ENCODE measurements at places on chromosomes 1 and 21. TPM values are rescaled to one million over a fixed set of nuclear protein-coding genes. Genes with fewer than 3 reads are reported as not detected.

The LEFTY2 gene
- total RNA-seq, result 16.9 TPM

The PARS2 gene
- 14.8 TPM for total RNA-seq

- DNase-seq, result peak; percentile 83
Measured at GRCh38 chr1:21651214-21652042, 17.7 kb downstream of the RAP1GAP start.

GRCh38 chr1:160539990-160540858, 17.2 kb upstream of the SLAMF6 start:
- no peak for DNase-seq

- DNase-seq, result no peak
Measured at GRCh38 chr1:207941665-207942064, 30.7 kb upstream of the CD34 start.

The LCE1D gene
- total RNA-seq, result not detected

DNA sequence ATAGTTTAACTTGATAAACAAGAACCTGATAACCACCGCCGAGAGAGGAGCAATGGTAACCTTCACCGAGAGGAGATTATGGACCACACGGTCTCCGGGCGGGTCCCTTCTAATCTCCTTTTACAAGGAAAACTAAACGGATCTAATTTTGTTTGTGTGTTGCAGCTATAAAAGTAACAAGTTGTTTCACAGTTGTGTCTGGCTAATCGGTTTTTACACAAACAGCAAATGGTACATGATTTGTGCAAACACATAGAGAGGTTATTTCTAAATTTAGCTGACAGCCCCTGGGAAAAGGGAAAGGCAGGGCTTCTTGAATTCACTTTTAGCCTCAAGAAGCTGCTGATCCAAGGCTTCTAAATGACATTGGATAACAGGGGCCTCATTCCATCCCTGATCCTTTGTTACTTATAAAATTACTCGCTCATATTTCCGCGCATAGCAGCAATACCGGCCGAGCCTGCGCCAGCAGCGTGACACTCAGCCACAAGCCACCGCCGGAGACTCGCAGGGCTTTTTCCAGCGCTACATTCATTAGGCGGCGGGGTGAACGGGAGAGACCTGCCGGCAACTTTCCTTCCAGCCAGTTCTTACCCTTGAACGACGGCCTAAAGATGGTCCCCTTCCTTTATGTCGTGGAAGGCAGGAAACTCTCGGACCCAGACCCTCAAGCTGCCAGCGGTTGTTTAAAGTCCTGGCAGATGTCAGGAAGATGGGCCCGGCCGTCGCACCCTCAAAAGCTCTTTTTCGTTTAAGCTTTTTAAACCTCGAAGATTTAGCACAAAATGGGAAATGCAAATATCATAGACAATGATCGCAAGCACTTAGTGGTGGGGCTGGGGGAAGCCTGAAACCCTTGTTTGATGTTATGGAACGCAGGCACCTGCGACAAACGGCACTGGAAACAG, 4.4 kb downstream of the FOXD3 start:
- DNase-seq, result peak; percentile 65

The LINGO4 gene
- total RNA-seq, result not detected

DNA sequence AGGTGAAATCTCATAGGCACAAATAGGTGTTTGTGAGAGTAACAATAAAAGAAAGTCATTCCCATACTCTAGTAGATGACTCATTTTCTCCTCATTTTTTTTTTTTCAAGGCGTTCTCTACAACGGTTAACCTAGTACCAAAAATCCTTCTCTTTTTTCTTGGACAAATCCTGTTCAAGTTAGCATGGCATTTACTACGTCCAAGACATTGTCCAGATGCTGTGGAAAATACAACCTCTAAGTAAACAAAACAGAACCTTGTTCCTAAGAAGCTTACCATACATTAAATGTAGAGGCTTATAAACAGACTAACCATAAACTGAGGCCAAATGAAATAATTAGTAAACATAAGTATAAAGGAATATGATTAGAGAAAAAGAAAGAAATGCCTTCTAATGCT, 76.2 kb upstream of the RGS4 start:
- no peak for DNase-seq

- peak; percentile 65 for DNase-seq
Measured at GRCh38 chr1:156104065-156104810, 10.3 kb upstream of the LMNA start.

DNA sequence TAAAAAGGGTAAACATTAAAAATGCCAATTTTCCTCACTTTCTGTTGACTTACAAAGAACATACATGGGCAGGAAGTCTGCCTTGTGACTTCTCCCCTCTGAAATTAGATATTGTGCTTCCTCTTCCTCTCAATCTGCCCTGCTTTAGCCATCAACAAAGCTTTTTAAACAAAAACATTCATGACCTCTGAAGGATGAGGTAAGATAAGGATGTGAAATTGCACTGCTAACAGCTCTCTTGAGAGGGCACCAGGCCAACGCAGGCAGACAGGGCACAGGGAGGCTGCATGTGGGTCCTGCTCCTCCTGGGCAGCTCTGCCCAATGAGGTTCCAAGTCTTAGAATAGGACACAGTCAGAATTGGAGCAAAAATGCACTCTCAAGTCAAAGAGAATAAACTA, 62.1 kb downstream of the DEGS1 start:
- no peak for DNase-seq

The CD1C gene
- not detected for total RNA-seq

DNA sequence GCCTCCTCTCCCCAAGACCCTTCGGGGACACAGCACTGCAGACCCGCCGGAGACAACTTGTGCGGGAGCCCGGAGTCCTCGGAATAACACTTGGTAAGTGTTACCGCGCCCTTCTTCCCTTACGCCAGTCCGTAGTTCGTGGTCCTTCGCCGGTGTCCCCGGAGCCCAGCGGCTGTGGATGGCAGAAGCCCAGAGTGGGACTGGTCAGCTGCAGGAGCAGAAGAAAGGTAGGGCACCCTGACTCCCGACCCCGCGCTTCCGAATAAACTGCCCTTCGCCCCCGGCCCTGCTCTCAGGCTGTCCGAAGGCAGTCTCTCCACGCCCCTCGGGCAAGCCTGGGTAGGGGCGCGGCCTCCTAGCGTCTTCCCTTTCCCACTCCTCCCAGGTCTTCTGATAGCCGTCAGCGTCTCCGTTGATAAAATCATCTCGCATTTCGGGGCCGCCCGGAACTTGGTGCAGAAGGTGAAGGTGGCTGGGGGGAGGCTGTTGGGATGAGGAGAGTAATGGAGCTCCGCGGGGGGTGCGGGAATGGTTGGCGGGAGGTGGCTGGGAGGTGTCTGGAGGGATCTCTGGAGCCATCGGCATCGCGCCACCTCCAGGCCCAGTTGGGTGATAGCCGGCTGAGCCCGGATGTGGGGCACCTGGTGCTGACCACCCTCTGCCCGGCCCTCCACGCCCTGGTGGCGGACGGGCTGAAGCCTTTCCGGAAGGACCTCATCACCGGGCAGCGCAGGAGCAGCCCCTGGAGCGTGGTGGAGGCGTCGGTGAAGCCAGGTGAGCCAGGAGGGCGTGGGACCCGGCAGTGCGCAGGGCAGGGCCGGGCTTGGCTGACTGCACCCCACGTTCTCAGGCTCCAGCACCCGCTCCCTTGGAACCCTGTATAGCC, 4.3 kb downstream of the RUSC1 start:
- DNase-seq, result peak; percentile 94

DNA sequence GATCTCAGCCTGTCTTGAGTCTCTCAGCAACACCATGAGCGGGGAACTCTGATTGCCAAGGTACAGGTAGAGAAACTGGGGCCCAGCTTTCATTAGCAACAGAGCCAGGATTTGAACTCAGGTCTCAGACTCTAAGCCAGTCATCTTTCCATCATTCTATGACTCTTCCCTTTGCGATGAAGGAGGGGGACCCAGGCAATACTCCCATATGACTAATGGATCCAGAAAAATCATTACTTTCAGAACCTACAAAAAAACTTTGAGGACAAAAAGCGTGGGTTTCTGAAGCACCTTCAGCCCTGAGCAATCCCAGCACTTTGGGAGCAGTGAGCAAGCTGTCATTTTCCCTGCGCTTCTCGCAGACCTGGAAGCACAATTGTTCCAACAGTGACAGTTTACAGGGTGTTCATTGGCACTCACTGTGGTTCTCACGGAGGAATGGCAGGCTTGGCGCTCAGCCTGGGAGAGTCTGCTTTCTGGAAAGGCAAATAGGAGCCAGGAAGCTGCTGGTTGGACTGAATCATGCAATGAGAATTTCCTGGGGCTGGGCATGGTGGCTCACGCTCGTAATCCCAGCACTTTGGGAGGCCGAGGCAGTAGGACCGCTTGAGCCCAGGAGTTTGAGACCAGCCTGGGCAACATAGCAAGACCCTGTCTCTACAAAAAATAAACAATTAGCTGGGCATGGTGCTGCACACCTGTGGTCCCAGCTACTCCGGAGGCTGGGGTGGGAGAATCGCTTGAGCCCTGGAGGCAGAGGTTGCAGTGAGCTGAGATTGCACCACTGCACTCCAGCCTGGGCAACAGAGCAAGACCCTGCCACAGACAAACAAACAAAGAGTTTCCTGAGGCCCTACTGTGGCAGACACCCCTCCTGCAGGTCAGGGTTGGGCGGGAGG, 40.1 kb downstream of the SLC2A7 start:
- no peak for DNase-seq

- DNase-seq, result no peak
Measured at GRCh38 chr1:243420946-243421685, 165.3 kb downstream of the SDCCAG8 start.

DNA sequence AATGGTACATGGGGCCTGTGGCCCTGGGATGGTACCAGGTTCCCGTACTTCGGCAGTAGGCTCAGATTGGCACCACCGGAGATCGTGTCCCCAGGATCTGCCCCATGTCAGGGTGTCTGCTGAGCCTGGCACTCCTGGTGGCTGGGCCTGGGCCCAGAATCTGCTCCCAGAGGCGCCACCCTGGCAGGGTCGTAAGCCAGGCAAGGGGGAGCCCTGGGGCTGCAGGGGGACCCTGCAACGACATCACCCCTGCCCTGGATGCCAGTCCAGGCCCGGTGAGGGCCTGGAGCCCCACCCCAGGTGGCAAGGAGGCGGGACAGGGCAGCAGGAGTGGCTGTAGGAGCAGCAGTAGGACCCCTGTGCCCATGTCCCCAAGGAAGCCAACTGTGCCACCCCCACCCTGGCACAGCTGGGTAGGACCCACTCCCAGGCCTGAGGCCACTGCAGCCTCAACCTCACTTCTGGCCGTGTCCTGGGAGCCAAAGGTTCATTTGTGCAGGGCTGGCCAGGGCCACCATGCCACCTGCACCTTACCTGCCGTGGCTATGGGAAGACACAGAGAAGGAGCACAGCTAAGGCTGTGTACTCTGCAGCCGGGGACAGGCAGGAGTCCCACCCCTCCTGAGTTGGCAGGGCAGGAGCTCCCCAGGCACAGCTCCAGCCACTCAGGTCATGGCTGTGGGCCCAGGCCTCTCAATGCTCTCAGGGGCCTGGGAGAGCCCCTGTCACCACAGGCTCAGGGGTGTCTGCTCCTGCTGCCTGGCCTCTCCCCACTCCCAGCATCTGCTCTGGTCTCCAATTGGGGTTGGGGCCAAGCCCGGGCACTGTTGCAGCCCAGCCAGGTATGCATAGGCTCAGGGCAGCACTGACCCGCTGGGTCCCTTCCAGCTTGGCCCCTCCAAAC, 141.7 kb downstream of the EIF4G3 start:
- DNase-seq, result no peak

- no peak for DNase-seq
Measured at GRCh38 chr1:33762109-33762830, 101.6 kb upstream of the HMGB4 start.

The ACTA1 gene
- 8.8 TPM for total RNA-seq

The CD53 gene
- 0.93 TPM for total RNA-seq

- peak; percentile 41 for DNase-seq
Measured at GRCh38 chr1:240765732-240766363, 153.9 kb upstream of the GREM2 start.

GRCh38 chr1:231039161-231040018, 664 bp downstream of the FAM89A start:
- DNase-seq, result peak; percentile 66

The PALMD gene
- total RNA-seq, result not detected

The RIMS3 gene
- 27.2 TPM for total RNA-seq

DNA sequence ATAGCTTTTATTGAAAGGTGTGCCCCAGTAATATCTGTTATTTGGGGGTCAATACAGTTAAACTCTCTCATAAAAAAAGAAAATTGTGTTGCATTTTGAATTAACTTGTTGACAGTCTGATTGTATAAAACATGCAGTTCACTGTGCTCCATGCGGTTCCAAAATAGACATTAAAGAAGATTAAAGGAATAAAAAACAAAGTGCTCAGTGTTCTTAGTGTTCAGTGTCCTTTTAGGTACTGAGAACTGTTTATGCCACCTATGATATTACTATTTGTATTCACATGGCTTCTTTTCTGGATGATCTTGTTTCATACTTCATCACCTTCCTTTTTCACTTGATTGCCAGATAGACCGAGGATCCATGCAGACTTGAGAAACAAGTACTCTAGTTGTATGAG, 15.3 kb upstream of the SGIP1 start:
- no peak for DNase-seq

- no peak for DNase-seq
Measured at GRCh38 chr1:209062081-209062620, 521.4 kb upstream of the CAMK1G start.

DNA sequence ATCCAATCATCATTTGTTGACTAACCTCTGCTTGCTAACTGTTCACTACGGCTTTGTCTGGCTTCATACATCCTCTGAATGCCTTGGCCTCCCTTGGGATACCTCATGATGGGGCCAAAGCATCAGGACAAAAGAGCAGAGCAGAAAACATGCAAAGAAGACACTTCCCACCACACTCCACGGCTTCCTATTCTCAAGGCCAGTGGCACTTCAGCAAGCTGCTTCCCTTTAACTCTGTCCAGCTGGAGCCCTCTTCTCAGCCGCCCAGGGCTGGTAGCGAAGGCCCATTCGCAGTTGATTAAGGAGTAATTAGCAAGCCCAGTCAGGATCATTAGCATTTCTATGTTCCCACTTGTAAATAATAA, 224.3 kb upstream of the FGGY start:
- peak; percentile 26 for DNase-seq

The ADCY10 gene
- not detected for total RNA-seq

The MAP10 gene
- 3.3 TPM for total RNA-seq

- no peak for DNase-seq
Measured at GRCh38 chr1:29471487-29472313, 235.4 kb downstream of the PTPRU start.

DNA sequence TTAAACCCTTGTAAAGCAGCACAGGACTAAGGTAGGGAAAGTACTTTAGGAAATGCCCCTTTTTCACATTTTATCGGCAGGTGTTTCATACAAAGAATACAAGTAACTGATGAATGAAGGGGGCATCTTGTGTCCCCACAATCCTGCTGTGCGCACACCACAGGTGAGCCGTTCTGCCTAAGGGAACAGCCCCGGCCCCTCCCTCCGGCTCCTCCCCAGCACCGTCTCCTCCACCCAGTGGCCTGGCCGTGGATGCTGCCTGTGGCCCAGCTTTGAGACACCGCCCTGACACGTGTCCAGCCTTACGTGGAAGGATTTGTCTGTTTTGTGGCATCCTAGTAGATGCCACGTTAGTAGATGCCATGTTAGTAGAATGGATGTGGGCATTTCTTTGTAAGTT, 12.8 kb downstream of the FAAP20 start:
- no peak for DNase-seq

The SYTL1 gene
- 5.4 TPM for total RNA-seq

DNA sequence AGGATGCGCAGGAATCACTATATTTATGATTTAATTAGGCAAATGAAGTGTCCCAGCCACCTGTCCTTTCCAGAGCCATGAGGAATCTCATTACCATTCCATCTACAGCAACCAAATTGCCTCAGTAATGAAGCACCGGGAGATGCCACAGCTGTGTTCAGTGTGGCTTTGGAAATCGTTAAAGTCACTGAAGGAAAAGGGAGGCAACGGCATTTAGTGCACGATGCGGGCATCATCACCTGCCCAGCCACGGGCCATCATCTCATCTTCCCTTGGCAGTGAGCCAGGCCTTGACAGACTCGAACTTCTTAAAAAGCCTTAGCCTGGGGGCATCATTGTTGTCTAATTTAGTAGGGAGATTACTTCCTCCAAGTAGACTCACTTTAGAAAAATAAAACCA, 67.8 kb downstream of the CNIH3 start:
- DNase-seq, result no peak

Measured in GM23338 (cell line).